ENCODE measurements at places on chromosomes 3 and 15.

GRCh38 chr3:123653221-123653682, 68.4 kb upstream of the HACD2 start:
- no peak for DNase-seq

DNA sequence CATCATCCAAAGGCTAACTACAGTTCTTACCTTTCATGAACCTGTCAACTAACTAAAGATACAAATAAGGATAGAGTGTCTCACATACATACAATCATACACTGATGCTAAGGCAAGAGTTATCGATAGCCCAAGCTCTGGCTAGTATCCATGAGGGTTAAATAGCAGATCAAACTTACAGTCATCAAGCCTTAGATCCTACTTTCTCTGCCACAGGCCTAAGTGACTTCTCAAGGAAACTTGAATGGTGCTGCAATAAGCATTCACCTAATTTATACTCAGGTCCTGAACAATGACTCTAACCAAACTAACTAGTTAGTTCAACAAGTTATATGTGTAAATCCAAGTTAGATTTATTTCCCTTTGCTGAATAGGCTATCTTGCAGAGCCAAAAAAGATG, 51.0 kb downstream of the ALDH1A2 start:
- no peak for DNase-seq

DNA sequence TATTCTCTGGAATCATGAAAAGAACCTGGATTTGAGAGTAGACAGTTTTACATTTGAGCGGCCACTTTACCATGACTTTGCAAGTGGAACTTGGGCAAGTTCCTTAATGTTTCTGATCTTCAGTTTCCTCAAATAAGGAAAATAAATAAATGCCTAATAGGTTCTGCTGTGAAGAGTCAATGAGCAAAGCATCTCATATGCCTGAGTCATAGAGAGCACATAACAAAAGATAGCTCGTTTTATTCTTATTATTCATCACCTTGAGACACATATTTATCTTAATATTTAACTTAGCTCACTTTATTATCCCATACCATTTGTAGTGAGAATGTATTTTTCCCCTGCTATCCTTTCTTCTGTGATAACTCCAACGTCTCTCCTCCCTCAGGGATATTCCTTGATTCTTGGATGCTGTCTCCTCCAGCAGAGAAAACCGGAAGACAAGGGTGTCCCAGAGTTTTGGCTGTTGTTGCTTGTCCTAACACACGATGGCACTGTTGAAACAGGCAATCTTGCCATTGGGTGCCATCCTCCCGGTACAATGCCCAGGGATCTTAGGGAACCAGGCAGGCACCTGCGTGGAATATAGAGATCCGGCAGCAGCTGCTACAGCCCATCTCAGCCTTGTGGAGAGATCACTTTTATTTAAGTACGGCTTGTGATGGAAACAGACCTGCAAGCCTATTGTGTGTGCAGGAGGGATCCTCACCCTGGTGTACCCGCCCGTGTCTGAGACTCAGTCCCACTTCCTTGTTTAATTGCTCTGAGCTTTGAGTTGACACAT, 33.3 kb upstream of the VPS33B start:
- peak; percentile 12 for DNase-seq

DNA sequence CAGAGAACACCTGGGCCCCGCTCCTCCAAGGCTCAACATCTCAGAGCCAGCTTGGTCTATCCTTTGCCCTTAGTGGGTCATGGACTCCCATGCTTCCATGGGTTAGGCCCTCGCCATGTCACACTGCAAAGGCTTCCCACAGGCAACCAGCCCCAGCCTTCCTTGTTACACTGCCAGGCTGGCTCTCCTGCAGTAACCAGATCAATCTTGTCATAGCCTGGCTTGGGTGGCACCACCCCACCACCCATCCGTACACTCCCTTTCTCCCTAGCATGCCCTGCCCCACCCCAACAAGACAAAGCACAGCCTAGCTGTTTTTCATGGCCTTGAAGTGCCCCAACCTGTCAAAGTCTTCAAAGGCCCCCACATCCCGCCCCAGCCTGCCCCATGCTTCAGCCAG, 30.5 kb downstream of the CA12 start:
- DNase-seq: no peak

GRCh38 chr3:187066228-187066995, 72.9 kb downstream of the RPL39L start:
- DNase-seq: peak; percentile 40

DNA sequence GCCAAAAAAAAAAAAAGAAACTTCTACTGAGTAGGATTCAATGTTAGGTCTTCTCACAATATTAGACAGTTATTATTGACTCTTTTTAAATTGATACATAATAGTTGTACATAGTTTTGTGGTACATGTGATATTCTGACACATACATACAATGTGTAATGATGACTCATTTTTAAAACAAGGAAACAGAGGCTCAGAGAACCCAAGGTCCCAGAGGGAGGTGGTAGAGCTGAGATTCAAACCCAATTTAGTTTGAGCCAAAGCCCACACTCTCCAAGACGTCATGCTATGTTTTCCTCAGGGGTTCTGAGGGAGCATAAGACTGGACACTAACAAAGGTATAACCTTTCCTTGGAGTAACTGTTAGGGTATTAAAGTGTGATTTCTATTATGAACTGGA, 40.6 kb downstream of the MYO5C start:
- no peak for DNase-seq

DNA sequence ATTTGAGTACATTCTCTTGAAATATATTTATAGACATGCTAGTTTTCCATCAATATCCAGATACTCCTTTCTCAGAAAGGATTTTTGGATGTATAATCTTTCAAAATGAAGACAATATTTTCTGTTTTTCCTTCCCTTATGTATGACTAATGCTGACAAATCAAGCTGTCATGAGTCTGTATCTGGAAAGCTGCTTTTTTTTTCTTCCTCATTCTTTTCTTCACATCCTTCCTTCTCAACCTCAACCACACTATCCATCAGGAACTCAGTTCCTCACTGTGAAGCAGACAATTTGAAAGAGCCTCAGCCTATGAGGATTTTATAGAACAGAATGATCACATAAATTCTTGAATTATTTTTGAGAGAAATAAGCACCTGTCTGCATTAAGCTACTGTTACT, 335.9 kb upstream of the EPHA6 start:
- DNase-seq: no peak

Data from activated T-cell treated with anti-CD3 and anti-CD28 coated beads for 4 hours (primary cell).